NCI-H1105 treated with DMSO at 0.1 percent for 48 hours (cell line): ENCODE measurements at places on chromosomes 2 and 18.
A peak's percentile ranks its signal among the peaks of the same experiment; 100 is the strongest.

DNA sequence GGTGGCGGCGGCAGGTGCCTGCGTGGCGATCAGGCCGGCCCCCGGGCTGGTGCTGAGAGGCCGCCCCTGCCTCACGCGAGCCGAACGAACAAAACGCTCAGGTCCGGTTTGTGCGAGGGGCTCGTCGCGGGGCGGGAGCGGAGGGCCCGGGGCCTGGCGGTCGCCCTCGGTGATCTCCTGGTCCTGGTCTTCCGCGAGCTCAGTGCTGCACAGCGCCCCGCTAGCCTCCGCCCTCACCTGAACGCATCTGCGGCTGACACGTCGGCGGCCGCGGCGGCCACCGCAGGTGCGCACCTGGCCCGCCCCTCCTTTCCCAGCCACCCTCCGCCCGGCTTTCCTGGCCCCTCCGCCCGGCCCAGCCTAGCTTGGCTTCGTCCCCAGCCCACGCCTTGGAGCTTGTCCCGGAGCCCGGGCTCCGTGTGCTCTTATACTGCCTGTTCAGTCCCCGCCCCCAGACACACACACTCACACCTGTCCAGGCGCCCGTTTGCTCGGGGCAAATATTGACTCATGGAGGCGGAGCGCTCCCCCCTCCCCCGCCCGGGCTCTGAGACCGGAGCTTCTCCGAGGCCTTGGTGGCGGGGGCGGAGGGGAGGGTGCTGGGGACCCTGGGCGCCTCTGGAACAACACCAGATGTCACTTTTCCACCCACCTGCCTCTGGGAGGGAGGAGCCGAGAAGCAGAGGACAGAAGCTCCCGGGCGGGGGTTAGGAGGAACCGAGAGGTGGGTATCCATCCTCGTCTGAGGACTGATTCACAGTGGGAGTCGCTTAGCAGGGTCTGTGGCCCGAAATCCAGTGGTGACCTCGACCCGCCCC lies 8.6 kb upstream of the CRYBA2 start:
- peak; percentile 94 for DNase-seq

DNA sequence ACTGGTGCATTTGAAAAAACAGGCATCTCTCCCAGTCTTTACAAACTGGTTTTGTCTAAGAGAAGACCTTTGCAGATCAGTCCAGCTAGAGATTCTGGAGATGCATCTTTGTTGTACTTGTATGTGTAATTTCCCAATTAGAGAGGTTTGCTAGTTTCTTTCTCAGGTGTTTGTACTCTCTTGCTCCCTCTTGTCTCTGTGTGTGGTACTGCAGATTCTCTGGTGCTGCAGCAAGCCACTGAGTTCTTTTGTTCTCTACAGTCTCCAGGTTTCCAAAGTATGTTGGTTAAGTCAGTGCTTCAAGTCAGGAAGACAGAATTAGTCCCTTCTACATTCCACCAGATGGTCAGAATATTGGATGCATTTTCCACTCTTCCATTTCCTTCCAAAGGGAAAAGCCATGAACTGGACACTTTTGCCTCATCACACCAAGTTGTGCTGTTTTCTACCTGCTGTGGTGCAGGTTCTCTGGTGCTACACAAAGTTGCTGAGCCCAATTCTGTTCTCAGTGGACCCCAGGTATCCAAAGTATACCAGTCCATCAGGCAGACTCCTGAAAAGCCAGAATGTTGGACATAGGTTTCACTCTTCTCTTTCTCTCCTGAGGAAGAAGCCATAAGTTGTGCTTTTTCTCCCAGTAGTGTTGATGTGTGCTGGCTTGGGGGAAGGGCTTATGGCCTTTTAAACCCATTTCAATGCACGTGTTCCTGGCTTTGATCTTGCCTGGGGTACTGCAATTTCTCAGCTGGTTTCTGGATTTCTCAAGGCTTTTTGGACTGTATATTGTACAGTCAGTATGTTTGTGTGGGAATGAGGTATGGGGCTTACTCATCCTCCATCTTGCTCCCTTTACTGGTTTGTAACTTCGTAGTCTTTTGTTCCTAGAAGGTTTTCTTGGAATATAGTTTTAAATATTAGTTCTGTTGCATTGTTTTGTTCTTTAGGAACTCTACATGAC lies 29.8 kb downstream of the EPC2 start:
- peak; percentile 30 for DNase-seq

DNA sequence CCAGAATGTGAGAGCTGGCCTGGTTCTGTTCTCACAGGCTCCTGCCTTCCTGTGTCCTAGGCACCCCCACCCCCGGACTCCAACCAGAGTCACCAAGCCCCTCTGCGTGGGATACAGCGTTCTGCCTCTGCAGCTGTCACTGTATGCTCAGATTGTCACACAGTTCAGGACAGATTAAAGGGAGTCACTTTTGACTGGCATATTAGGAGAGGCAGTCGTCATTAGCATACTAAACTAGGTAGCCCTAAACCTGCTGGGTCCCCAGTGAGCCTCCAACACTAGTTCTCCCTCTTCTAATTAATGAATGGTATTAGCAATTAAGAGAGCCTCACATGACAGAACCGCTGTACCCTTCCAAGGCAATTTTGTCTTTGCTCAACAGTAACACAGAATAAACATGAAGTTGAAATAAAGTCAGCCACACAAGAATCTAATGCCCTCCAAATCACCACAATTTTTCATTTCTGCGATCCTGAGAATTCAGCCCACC lies 340.2 kb downstream of the CMPK2 start:
- no peak for DNase-seq

DNA sequence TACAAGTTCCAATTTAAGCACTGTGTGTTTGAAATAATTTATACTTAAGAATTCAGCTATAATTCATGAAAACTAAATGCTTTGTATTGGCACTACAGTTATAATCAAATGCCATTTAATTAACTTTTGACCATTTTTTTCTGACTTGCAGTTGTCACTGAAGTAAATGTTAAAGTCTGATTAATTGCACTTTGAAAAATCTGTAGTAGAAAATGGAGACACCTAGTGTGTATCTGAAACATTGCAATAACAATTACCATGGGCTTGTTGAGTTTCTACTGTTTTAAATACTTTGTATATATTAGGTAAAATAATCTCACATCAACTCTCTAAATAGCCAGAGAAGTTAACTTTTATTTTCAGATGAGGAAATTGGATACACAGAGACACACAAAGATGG lies 458.6 kb upstream of the FSIP2 start:
- peak; percentile 2 for DNase-seq

DNA sequence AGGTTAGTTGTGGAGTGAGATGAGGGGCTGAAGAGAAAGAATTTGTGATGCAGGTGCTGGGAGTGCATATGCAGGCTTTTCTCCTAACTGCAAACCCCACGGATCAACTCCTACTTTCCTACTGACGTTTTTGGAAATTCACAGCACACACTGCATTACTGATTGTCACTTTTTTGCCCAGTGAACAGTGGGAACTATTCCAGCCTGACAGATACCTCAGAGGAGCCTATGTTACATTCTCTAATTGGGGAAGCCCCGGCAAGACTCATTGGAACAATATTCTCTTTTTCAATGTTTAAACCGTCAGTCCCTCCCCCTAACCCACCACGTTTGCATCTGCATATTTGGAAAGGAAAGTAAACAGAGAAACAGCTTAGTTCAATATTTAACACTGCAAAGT lies 126.2 kb downstream of the DPP4 start:
- no peak for DNase-seq

- no peak for DNase-seq
Observed at GRCh38 chr18:6819332-6819731, 89.8 kb downstream of the ARHGAP28 start.

DNA sequence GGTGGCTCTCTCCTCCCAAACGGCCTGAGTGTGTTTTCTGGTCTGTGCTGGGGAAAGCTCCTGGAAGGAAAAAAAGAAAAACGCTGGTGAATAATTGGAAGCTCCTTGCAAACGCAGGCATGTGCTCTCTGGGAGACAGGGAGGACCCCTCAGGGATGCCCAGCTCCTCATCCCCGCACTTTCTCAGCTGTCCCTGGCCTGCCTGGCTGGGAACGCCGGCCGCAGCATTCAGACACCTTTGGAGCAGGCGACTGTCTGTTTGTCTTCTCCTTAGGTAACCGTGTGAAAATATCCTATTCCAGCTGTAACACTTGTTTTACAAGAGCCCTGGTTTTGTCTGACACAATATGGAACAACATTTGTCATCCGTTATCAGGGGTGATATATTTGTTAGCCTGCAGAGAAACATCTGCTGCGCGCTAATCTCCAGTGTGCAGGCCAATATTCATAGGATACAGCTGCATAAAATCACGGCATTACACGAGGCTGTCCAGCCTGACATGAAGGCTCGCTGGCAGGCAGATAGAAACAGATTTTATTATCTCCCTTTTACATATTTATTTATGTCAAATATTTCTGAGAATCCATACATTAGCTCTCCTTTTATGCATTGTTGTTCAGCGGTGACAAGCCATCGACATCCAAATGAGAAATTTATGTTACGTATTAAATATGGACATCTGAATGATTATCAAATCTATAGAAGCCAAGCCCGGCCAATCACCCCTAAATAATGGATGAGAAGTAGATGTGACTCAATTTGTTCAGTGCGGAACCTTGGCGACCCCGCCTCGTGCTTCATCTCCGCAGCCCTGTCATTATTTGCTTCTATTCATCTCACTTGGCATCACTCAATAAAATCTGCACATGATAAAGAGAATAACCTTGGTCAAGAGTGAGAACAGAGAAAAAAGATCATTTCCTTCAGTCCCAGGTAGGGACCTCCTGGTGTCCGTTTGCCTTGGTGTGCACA lies 675.1 kb upstream of the SALL3 start:
- DNase-seq, result no peak

DNA sequence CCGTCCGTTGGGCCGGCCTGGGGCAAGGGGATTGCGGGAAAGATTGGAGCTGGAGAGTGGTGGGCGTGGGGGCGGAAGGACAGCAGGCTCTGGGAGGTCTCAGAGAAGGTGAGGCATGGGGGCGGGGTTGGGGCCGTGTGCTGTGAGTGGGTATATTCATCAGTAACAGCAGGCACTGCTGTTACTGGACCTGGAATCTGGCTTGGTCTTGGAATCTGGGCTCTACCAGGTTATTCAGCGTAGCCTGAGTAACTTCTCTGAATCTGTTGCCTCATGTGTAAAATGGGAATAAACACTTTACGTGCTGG lies 435 bp downstream of the RNF181 start:
- no peak for DNase-seq

DNA sequence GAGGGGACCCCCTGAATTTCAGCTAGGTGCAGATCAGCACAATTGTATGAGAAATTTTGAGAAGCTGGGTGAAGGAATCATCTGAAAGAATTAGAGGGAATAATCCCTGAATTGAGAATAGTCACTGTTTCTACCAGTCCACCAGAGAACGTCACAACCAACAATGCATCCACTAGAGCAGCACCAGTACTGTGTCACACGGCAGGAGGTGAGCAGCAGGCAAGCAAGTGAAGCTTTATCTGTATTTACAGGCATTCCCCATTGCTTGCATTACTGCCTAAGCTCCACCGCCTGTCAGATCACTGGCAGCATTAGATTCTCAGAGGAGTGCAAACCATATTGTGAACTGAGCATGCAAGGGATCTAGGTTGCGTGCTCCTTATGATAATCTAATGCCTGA lies 40.7 kb downstream of the GDF7 start:
- no peak for DNase-seq

- no peak for DNase-seq
Observed at GRCh38 chr18:13910986-13911385, 4.3 kb downstream of the MC2R start.

DNA sequence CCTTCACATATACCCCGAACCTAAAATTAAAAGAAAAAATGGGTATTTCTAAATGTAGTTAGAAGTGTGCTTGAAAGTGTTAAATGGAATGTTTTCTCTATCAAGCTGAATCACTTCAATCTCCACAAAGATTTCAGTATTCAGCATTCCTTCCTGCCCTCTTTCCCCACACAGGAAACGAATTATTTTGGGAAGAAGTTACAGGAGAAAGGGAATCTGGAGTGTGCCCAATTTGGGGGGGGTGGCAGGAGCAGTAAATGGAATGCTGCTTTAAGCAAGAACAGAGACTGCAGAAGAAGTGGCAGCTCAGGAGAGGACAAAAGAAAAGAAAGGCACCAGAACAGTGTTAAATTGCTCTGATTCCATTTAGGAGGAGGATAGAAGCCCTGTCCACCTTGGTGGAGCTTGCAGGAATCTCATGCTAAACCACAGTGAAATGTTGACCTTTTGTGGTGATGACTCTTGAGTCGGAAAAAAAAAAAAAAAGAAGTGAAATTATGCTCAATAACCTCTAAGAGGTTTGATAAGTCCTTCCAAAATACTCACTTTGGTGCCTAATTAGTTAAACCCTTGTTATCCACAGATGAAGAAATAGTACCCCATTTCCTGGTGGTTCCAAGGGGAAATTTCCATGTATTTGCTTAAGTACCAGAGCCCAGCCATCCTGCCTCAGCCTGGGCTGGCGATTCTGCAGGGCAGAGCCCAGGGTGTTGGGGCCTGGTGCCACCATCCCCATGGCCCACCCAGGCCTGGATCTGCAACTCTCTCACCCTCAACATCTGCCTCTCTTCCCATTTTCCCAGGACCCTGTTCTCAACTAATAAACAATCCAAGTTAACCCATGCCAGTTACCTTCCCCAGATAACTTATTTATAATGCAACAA lies 56.5 kb downstream of the MYO5B start:
- DNase-seq, result no peak

GRCh38 chr2:240620149-240620731 lies 5.0 kb upstream of the GPR35 start:
- no peak for DNase-seq

DNA sequence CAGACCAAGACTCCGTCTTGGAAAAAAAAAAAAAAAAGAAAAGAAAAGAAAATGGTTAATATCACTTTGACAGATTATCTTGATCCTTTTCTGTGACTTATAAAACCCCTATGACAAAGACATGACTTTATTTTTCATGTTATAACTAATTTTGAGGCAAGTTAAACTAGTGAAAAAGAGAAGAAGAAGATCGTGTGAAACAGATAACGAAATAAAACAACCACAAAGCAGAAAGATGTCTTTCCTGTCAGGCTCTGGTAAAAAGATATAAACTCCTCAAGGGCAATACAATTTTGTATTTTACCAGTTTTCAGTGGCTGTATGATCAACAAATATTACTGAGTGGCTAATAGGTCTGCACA lies 13.4 kb upstream of the RBMS1 start:
- no peak for DNase-seq

DNA sequence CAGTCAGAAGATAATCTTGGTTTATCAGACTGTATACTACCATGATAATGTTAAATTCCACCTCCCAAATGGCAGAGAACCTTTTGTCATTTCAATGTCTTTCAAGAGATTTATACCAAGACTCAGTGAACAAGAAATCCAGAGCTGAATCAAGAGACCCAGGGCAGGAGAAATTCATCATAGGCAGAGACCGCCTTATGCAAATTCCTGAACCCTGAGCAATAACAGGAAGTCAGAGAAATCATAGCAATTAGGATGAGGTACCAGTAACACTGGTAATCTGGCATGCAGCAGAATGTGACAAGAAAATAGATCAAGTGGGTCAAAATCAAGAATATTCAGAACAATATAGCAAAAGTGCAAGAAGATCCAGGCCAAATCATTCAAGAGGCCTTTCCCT lies 412.4 kb upstream of the LRATD1 start:
- DNase-seq, result no peak

- DNase-seq, result no peak
Observed at GRCh38 chr2:191404568-191404991, 159.4 kb downstream of the MYO1B start.

GRCh38 chr2:64062840-64063239 lies 43.6 kb upstream of the VPS54 start:
- DNase-seq, result no peak

- DNase-seq, result no peak
Observed at GRCh38 chr18:38362286-38362792, 796.7 kb upstream of the CELF4 start.
